ENCODE measurements at places on chromosomes 5 and 9. TPM values are rescaled to one million over a fixed set of nuclear protein-coding genes. Genes with fewer than 3 reads are reported as not detected.
A peak's percentile ranks its signal among the peaks of the same experiment; 100 is the strongest.

The PCAT7 gene
- 2.0 TPM for total RNA-seq

DNA sequence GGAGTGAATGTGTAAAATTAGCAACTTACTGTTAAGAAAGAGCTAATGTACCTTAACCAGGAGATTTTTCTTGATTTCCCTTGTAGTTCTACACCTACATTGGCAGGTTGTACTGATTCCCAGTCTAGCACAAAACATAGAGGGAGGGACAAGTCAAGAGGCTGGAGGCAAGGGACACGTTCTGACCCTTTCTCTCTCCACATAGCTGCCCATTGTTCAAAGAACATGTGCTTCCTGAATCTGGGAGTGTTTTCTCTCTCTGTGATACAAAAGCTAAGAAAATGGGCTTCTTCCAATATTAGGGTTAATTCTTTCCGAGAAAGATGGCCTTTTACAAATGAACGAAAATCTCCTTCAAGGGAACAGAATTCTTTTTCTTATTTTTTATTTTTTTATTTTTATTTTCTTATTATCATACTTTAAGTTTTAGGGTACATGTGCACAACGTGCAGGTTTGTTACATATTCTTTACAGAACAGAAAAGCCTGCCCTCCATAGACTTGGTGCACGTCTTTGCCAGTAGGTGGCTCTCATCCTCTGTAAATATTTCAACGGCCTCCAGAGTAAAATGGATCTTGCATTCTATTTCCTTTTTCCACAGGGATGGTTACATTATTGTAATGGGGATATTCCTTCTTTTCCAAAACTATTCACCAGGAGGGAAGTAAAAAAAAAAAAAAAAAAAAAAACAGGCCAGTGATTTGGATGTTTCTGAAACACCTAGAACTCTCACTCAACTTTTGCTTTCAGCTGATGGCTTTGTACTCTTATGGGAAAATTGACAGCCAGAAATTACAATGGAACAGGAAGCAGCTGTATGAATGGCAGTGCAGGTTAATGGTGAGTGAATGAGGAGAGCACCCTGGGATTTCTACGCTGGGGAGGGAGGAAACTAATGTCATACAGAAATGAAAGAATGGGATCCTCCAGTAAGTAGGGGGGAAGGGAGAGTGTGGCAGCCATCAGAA is 13.1 kb upstream of the IFNA5 start:
- DNase-seq, result peak; percentile 23

GRCh38 chr5:154191467-154192261 is 1.1 kb downstream of the GALNT10 start:
- DNase-seq, result no peak

- DNase-seq, result no peak
Measured at GRCh38 chr5:33227746-33228145, 213.0 kb upstream of the TARS1 start.

DNA sequence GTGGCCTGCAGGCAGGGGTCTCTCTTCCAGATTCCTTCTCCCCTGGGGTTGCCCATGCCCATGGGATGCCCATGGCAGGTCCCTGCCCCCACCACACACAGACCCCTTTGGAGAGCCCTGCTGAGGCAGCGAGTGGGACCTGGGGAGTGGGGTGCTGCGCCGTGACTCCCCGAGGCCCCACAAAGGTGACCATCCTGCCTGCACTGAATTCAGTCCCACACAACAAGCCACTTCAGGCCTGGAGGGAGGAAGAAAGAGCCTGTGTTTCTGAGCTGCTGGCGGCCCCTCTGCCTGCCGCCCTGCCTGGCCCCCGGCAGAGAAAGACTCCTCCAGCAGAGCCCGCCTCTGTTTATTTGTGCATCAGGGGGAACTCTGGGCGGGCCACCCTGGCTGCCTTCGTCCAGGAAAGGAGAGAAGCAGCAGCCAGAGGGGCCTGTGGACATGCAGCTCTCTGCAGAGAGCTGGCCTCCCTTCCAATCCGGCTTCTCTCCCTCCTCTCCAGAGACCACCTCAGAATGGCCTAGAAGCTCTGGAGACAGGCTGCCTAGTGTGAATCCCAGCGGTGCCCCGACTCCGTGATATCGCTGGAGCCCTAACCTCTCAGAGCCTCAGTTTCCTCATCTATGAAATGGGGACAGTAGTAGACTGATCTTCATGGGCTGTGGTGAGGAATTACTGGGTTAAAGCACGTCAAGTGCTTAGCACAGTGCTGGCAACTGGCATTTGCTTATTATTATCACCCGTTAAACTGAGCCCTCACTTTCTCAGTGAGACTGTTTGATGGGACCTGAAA is 72.9 kb downstream of the COL27A1 start:
- DNase-seq, result no peak

- no peak for DNase-seq
Measured at GRCh38 chr9:113154946-113155345, 4.1 kb downstream of the SLC31A2 start.

GRCh38 chr5:127650022-127650421 is 1.1 kb downstream of the CTXN3 start:
- no peak for DNase-seq

Measured in A172 (cell line).